Stimulated activated CD4-positive, alpha-beta T cell treated with anti-CD3 and anti-CD28 coated beads, Interleukin-1b, Interleukin-23, amount 100 ng/mL, for 24 hours (primary cell): ENCODE measurements at places on chromosomes 16 and 17.

DNA sequence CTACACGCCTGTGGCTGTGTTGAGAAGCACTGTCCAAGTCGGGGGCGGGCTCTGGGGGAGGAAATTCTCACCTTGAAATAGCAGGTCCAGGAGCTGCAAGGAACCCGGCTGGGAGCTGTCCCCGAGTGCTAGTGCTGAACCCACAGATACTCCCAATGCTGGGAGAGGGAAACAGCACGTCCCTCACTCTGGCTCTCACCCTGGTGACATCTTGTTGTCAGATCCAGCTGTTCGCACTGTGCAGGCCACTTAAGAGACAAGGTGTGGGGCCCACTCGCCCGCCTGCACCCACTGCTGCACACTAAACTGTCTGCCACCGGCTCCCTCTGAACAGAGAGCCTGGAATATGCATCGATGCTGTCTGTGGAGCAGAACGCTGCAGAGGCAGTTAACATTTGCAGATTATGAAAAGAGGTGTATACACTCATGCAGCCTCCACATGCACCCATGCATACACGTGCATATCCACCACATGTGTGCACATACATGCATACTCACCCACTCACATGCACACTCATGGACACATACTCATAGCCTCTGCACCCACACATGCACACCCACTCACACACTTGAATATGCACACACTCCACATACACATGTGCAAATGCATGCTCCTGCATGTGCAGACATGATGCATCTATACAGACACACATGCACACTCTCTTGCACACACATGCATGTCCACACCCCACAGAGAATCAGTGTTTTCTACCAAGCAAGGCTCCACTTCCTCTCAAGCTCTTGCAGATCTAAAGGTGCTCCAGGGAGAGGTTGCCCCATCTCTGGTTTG lies 42.0 kb downstream of the MGAT5B start:
- peak; percentile 2 for DNase-seq

DNA sequence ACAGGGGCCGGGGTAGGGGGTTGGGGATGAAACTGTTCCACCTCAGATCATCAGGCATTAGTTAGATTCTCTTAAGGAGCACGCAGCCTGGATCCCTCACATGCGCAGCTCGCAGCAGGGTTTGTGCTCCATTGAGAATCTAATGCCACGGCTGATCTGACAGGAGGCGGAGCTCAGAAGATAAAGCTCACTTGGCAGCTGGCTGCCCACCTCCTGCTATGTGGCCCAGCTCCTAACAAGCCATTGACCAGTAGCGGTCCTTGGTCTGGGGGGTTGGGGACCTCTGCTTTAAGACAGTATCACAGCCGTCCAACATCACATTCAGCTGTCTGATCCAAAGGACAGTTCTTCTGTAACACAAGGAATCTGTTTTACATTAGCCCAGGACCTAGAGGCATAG lies 62.5 kb downstream of the SLC39A11 start:
- DNase-seq, result no peak

DNA sequence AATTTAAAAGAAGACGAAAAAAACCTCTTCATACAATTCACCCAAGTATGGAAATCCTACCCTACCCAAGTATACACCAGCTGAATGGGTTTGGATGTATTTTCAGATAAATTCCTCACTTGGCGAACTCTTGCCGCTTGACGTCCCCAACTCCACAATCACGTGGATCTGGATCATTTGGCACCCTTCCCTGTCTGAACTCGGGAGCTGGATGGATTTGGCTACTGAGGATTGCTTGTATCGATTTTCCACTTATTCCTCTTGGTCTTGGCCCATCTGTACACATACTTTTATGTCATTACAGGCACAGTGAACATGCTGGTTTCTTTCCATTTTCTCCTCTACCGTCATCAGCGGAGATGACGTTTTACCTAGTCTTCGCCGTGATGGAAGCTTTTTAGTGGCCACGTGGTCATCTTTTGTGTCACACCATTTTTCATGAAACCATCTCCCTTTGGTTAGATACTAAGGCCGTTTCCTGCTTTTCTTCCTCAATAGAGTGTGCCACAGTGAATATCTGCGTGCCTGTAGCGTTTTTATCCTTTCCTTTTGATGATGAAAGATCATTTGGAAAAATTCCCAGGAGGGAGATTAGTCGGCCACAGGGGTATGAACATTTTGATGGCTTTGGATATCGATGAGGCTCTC lies 47.1 kb downstream of the CMIP start:
- DNase-seq, result no peak

DNA sequence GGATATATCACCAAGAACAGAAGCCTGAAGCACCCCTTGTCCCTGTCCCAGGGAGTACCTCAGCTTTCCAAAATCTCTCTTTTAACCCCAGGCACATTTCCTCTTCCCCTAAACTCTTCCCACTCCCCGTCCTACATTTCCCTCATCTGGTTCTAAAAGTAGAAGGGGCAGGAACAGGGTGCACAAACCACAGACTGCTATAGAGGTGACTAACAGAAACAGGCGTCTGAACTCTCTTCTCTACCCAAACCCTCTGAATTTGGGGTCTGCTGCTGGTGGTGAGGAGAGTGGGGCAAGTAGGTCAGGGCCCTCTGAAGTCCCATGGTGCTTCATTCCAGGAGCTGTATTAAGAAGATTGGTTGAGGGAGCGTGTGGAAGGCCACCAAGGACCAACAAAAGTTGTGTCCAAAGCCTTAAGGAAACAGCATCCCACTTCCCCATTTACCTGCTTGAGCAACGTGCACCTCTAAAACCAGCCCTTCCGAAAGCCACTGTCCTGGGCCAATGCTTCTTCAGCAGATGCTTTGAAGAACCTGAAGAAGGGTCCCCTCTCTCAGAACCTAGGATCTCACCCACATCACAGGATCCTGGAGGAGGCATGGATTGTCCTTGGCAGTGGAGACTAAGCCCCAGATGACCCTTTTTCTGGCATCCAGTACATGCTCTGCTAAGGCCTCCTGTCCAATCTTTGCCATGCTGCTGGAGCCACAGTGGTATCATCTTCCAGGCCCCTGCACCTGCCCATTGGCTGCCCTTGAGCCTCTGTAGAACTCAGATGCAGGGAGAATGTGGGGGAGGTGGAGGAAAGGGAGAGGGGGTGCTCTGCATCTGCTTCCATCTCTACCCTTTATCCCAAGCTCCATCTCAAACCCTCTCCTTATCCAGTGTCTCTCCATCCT lies 5.7 kb upstream of the NR1D1 start:
- DNase-seq, result no peak

- no peak for DNase-seq
Measured at GRCh38 chr17:57447357-57447989, 191.2 kb downstream of the MSI2 start.

DNA sequence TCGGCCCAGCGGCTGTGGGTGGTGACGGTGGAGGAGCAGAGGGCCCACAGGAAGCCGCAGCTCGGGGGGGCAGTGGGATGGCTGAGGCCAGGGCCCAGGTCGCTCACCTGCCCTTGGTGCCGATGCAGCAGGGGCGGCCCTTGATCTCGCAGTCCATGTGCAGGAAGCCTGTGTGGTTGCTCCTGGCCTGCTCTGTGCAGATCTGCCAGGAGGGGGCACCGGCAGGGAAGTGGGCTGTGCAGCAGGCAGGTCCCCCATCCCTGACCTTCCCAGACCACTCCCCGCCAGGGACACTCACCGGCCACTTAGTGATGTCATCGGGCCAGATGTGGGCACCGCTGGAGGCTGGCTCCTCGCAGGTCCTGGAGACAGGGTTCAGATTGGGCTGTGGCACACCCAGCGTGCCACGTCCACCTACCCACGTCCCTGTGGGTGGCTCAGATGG lies 6.2 kb downstream of the AANAT start:
- DNase-seq, result no peak

GRCh38 chr17:77332981-77333685 lies 192.4 kb downstream of the SEC14L1 start:
- DNase-seq, result peak; percentile 33

GRCh38 chr17:36608794-36609497 lies 7.6 kb downstream of the MRM1 start:
- no peak for DNase-seq

DNA sequence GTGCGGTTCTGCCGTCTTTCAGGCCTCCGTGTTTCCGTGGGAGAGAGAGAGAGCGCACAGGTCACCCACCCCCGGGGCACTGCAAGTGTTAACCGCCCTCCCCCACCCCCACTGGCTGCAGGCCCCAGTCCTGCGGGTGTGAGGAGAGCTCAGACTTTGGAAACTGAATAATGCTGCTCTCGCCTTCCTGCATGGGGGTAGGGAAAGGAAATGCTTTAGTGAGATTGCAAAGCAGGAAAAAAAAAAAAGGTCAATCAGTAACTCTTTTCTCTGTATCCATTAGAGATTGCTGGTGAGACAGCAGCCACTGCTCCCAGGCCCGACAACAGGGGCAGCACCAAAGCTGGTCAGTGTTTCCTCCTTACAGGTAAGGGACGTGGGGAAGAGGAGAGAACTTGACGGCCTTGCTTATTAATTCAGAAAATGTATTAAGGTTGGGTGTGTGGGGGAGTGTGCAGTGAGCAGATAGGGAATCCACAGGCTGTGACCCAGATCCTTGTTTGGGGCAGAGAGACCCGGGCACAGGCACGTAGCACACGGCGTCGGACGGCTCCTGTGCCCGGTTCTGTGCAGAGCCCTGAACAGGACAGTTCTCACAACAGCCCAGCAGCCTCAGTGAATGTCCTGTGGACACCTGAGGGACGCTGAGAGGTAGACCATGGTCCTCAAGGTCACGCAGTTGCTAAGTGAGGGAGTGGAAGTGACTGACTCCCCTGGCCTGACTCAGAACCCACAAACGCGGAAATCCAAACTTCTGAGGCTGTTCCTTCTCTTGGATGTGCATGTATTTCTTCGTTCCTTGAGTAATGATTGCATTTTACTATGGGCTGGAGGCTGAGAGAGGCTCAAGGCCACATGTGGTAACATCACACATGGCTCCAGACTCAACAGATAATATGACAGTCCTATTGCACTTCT lies 156.5 kb downstream of the FOXL1 start:
- DNase-seq, result no peak

GRCh38 chr16:15803618-15804017 lies 53.2 kb downstream of the MYH11 start:
- DNase-seq, result no peak

GRCh38 chr17:41553176-41553575 lies 18.7 kb downstream of the KRT9 start:
- no peak for DNase-seq
